ENCODE measurements at places on chromosomes 2 and 18. TPM values are rescaled to one million over a fixed set of nuclear protein-coding genes. Genes with fewer than 3 reads are reported as not detected.

GRCh38 chr2:121790276-121790956 is 35.0 kb downstream of the TSN start:
- DNase-seq: no peak

GRCh38 chr2:236130349-236130998 is 37.7 kb downstream of the GBX2 start:
- DNase-seq: no peak

Gene ICOS
- polyA plus RNA-seq: not detected

Gene CD8B2
- 0.04 TPM for polyA plus RNA-seq

GRCh38 chr2:234414596-234414995 is 82.3 kb downstream of the ARL4C start:
- DNase-seq: no peak

- DNase-seq: no peak
Measured at GRCh38 chr2:178225006-178225805, 30.9 kb downstream of the OSBPL6 start.

Gene CCDC74B
- polyA plus RNA-seq: 1.1 TPM

DNA sequence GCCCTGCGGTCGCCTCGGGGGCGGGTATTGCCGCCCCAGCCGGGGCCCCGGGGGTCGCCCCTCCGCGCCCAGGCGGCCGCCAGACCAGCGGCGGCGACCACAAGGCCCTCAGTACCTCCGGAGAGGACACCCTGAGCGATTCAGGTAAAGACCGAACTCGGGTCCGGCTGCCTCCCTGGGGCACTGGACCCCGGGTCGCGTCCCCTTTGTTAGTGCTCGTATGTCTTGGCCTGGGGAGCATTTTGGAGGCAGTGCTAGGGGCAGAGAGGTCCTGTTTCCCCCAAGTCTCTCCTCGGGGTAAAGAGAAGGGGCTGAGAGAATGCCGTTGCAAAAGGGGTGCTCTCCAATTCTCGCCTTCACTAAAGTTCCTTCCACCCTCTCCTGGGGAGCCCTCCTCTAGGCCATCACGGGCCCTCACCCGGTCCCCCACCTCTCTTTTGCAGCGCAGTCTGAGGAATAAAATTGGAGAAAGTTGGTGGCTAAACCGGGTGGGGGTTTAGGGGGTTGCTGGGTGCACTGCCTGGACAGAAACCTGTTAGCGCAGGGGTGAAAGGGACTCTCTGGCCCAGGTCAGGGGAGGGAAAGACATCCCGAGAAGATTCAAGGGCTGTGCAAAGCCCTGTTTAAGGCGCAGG is 2.5 kb downstream of the MYCN start:
- no peak for DNase-seq

Gene CFAP221
- 0.53 TPM for polyA plus RNA-seq

GRCh38 chr2:27264253-27264752 is 1.5 kb upstream of the SLC30A3 start:
- DNase-seq: no peak

DNA sequence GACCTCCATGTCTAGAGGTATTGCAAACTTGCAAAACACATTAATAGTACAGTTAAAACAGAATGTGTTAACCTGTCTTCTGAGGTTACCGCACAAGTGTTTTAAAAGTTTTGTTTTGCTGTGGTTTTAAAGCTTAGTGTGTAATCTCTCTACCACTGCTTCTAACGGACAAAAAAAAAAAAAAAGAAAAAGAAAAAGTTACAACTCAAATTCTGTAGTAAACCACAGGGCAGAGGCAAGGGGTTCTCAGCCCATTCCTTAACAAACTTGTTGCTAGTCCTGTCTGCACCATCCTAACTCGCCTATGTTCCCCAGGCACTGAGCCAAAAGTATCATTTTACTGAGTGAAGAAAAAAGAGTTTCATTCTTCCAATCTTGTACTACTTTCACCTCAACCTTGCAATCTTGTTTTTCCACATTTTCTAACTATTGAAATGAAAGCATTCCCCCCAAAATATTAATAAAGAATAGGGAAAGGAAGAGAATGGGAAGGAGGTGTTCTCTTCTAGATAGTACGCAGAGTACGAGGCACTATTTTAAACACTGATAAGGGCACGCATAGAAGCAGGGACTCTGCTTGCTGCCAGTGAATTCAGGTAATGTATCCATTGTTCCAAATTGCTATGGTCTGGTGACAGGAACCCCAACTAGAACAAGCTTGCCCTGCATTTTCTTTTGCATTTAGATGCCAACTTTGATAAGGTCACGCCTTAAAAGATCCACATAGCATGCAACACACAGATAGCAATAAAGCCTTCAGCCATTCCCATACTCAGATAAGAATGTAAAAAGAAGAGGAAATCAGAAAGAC is 47.1 kb downstream of the IKZF2 start:
- no peak for DNase-seq

GRCh38 chr2:237149425-237149824 is 63.7 kb downstream of the COPS8 start:
- no peak for DNase-seq

- DNase-seq: no peak
Measured at GRCh38 chr2:218188528-218188927, 21.8 kb upstream of the CXCR1 start.

Gene FOXD4L1
- polyA plus RNA-seq: 1.6 TPM

GRCh38 chr18:77013811-77014521 is 118.6 kb downstream of the MBP start:
- no peak for DNase-seq

- no peak for DNase-seq
Measured at GRCh38 chr2:26059542-26059941, 25.7 kb downstream of the RAB10 start.
